ENCODE measurements at places on chromosomes 16 and 17.

DNA sequence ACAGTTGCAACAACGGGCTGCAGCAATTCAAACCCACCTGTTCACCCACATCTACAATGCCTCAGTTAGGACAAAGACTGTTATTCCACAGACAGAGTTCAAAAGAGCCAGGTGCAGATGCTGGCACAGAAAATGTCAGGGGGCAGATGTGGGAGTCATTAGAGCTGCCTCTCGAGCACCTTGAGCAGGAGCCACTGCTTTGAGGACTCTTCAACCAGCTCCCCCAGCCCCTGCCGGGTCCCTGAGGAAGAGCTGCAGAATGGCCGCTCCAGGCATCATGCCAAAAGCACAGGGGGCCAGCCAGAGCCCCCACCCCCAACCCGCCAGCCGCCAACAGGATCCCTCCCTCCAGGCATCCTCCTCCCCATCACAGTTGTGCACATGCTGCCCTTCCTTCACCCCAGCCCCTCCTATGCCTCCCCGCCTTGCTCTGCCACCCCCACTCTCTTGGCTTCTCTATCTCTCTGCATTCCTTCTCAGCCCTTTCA, 20.8 kb downstream of the C17orf67 start:
- no peak for DNase-seq

DNA sequence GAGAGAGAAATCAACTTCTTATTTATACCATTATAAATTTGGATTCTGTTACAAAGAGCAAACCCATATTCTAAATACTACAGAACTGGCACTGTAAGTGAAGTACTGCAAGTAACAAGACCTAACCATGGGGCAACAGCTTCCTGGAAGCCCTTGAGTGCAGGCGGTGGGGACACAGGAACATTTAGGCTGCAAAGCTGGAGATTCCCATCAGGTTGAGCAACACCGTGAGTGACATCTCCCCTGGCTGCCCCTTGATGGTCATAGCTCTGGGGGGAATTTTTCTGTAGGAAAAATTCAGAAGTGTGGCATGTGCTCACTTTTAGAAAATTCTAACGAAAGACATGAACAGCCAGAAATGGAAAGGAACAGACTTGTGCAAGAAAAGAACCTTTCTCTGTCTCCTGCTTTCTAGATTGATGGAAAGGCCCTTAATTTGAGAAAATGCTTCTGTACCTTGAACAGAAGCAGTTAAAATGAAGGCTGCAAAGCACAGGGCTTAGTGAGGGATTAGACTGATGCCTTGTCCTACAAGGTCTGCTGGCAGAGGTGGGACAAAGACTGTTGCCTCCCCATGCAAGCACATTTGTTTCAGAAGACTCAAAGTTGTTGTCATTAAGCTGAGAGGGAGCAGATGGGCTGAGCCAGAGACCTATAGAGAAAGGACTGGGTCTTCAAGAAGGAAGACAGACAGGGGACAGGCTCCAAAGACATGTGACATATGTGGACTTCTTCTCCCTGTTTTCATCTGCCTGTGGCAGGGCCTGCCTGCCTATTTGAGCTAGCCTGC, 380.8 kb downstream of the SLC39A11 start:
- DNase-seq = no peak

- no peak for DNase-seq
Observed at GRCh38 chr17:80968602-80969029, 23.0 kb upstream of the CHMP6 start.

- peak; percentile 70 for DNase-seq
Observed at GRCh38 chr17:78300962-78301820, 58.7 kb downstream of the SOCS3 start.

- DNase-seq = peak; percentile 74
Observed at GRCh38 chr16:2487903-2488531, 13.1 kb downstream of the TBC1D24 start.

- no peak for DNase-seq
Observed at GRCh38 chr16:68902969-68903345, 59.6 kb downstream of the TANGO6 start.

- no peak for DNase-seq
Observed at GRCh38 chr17:4340914-4341615, 25.4 kb downstream of the UBE2G1 start.

- peak; percentile 49 for DNase-seq
Observed at GRCh38 chr17:77323413-77324171, 182.8 kb downstream of the SEC14L1 start.

DNA sequence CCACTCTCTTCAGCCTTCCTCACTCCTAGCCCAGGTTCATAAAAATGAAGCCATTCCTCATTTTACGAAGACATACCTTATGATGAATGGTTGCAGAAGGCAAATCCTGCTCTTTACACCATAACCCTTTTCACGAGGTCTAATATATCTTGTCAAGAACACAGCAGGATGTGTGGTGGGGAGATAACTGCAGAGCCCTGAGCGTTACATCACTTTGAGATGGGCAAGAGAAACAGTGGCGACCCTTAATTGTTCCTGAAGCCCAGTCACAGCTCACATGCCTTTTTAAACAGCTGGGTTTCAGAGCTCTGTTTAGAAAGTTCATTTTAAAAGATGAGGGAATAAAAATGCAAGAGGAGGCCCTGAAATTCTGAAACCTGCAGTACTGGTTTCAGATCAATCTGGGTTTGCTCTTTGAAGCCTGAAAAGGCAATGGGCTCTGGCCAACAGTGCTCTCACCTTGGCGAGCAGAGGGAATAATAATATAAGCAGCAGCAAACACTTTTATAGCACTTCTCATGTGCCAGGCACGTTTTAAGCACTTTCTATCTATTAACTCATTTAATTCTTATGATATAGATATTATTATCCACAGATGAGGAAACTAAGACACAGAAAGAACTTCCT, 2.9 kb downstream of the FAM117A start:
- peak; percentile 42 for DNase-seq

GRCh38 chr16:67936124-67936879, at the start of gene PSMB10:
PSMB10 (minus strand) TSS chr16:67936850; CDS start chr16:67936749, 101 bp downstream.
- peak; percentile 84 for DNase-seq

- no peak for DNase-seq
Observed at GRCh38 chr17:41308918-41309359, at the start of gene KRTAP16-1. KRTAP16-1 (minus strand) TSS chr17:41309309; CDS start chr17:41309253, 56 bp downstream.

DNA sequence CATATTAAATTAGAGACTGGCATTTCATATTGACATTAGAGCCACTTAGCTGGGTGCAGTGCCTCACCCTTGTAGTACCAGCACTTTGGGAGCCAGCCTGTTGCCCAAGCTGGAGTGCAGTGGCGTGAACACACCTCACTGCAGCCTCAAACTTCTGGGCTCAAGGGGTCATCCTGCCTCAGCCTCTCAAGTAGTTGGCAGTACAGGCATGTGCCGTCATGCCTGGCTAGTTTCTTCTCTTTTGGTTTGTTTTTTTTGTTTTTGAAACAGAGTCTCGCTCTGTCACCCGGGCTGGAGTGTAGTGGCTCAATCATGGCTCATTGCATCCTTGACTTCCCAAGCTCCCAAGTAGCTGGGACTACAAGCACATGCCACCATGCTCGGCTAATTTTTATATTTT, 8.7 kb downstream of the PPM1E start:
- DNase-seq = no peak

GRCh38 chr16:49282690-49283375, 1.2 kb upstream of the CBLN1 start:
- no peak for DNase-seq

- peak; percentile 49 for DNase-seq
Observed at GRCh38 chr16:674968-675883, at the start of gene RHBDL1. RHBDL1 (plus strand) TSS chr16:675671; CDS start chr16:675791, 120 bp downstream.

DNA sequence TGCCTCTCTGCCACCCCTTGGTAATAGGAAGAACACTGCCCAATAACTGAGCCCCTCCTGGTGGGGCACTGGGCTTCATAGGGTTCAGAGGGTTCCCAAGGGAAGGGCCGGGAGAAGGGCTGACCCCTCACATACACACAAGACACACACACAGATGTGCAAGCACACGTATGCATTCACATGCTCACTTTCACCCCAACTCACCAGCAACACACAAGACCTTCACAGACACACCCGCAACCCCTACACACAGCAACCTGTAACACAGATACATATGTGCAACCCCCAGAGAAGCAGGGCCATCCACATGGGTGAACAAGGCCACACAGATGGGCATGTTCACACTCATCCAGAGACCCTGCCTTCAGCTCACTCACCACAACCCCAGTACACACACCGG, 225.1 kb downstream of the ZNF423 start:
- DNase-seq = no peak

GRCh38 chr17:6713918-6714271, 726 bp upstream of the SLC13A5 start:
- DNase-seq = no peak

DNA sequence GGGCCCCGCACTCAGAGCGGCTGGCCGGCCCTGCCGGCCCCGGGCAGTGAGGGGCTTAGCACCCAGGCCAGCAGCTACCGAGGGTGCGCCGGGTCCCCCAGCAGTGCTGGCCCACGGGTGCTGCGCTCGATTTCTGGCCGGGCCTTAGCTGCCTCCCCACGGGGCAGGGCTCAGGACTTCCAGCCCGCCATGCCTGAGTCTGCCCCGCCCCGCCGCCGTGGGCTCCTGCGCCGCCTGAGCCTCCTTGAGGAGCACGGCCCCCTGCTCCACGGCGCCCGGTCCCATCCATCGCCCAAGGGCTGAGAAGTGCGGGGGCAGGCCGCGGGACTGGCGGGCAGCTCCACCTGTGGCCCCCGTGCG, 67.9 kb upstream of the AMZ2 start:
- no peak for DNase-seq

GRCh38 chr16:11151885-11152629, 103.9 kb downstream of the SOCS1 start:
- DNase-seq = no peak

GRCh38 chr17:47301161-47301560, 22.6 kb upstream of the EFCAB13 start:
- no peak for DNase-seq

- DNase-seq = peak; percentile 83
Observed at GRCh38 chr16:28277537-28278388, 14.6 kb upstream of the SBK1 start.
